ENCODE measurements at places on chromosomes 5 and 9.

- DNase-seq: no peak
Measured at GRCh38 chr5:154196281-154196680, 5.7 kb downstream of the GALNT10 start.

- peak; percentile 99 for DNase-seq
Measured at GRCh38 chr9:114894609-114895433, 35.6 kb downstream of the TNFSF8 start.

DNA sequence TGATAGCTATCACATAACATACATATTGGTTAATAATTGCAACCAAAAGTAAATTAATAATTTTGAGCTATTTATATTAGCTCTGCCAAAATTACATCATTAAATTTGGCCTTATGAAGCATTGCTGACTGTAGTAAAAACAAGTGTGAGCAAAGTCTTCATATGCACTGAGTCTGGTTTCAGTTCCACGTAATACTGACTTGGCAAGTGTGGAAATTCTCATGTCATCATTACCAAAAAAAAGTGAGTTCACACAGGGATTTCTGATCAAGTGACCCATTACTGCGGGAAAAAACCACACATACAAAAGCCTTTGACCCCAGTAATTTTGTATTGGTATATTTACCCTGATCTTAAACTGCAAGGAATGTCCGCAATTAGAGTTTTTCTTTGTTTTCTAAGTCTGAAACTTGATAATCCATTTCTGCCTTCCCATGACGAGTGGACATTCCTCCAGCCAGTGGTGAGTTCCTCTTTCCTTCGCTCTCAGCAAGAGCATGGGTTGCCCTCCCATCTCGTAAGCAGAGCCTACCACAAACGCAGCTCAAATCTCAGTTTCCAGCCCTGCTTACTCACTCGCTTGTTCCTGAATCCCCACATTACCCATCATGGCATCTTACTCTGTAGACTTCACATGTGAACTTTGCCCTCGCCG is 220.2 kb upstream of the DMRT1 start:
- DNase-seq: no peak

GRCh38 chr5:141441571-141442170 is 11.4 kb downstream of the PCDHGA12 start:
- DNase-seq: no peak

GRCh38 chr9:129487658-129488483 is 133.0 kb downstream of the C9orf50 start:
- peak; percentile 65 for DNase-seq

DNA sequence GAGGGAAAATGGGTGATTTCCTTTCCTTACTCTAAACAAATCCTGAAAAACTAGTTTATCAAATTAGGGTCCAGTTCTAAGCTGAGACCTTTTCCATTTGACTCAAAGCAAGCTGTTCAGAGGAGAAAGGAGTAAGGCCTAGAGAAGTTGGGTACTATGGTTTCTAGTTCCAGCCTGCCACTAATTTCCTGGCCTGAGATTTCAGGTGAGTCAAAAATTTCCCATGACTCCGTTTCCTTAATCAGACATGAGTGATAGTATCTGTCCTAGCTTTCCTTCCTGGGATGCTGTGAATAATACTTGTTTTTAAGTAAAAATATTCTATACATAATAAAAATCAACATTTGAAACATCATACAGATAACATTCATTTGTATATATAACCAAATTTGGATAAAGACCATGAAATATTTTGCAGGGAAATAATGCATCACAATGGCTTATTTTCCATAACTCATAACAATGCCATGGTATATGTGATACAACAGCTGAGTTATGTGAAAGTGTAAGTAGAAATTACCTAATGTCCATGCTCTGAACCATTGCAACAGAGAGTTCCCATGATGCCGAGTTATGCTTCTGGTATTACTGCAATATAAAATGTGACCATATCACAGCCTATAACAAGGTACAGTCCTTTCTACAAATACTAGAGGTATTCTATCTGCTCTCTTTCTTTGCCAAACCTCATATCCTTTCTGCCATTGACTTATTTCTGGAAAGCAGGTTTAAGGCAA is 142.7 kb downstream of the MLLT3 start:
- peak; percentile 26 for DNase-seq

GRCh38 chr5:137090151-137090550 is 409.0 kb downstream of the SPOCK1 start:
- DNase-seq: no peak

- DNase-seq: no peak
Measured at GRCh38 chr9:135700525-135700924, 1.2 kb upstream of the SOHLH1 start.

- peak; percentile 12 for DNase-seq
Measured at GRCh38 chr9:109272745-109273144, 48.1 kb downstream of the EPB41L4B start.

DNA sequence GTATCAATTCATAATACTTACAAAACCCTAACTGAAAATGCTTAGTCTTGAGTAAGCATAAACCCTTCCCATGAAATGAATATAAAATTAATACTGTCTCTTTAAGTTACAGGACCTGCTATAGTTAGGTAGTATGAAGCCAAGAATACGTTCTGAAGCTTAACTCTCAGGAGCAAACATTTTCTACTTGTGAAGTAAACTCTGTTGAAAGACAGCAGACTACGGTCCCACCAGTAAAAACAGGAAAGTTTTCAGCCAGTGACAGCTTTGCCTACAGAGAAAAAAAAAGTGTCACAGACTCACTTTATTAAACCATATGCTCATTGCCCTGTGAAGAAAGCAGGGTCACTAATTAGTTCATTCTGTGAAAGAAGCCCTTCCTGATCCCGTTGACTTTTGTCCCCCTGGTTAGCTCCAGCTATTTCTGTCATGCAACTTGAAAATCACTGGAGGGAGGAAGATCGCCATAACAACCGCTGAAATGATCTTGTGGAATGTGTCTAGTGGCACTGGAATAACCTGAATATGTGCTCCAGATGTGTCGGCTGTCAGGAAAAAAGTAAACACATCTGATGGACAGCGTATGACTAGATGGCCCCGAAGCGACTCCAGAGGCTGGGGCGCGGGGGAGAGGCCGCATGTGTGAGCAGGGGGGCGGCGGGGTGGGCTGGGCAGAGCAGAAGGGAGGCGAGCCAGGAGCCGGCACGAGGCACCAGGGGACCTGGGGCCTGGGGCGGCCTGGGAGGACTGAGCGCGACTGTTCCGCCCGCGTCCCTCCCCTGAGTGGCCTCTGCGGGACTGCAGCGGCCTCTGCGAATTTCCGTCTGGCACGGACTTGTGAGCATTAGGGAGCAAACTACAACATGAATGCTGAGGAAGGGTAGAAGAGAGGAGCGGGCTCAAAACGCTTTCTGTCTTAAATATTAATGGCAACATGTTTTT is 41.9 kb downstream of the BNC2 start:
- DNase-seq: peak; percentile 78

GRCh38 chr9:114159691-114160090 is 4.4 kb downstream of the COL27A1 start:
- DNase-seq: no peak

GRCh38 chr9:86285261-86285660 is 2.9 kb upstream of the ISCA1 start:
- DNase-seq: no peak

DNA sequence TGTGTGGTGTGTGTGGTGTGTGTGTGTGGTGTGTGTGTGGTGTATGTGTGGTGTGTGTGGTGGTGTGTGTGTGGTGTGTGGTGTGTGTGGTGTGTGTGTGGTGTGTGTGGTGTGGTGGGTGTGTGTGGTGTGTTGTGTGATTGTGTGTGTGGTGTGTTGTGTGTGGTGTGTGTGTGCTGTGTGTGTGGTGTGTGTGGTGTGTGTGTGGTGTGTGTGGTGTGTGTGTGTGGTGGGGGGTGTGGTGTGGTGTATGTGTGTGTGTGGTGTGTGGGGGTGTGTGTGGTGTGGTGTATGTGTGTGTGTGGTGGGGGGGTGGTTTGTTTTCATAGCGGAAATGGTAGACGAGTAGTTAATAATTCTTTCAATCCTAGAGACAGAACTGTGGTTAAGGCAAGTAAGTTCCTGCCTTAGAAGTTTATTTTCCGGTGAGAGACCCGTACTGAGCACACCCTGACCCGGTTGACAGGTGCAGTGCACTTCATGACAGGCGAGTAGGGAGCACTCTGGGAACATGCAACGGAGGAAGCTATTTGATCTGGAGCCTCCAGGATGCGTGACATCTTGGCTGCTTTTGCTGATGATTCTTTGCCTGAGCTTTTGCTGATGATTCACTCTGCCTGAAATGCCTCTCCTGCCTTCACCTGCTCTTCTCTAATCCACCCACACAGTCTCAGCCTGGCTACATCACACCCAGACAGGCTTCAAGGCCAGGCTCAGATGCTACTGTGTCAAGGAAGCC is 21.7 kb upstream of the FAT2 start:
- peak; percentile 11 for DNase-seq

Data from IMR-90 (cell line).